ENCODE measurements at places on chromosomes 6 and 20.
A peak's percentile ranks its signal among the peaks of the same experiment; 100 is the strongest.

GRCh38 chr6:48311301-48311700 lies 200.3 kb upstream of the PTCHD4 start:
- DNase-seq, result no peak

GRCh38 chr6:11214901-11215300 lies 17.6 kb downstream of the NEDD9 start:
- DNase-seq, result no peak

GRCh38 chr20:3000852-3001523 lies 42.4 kb upstream of the GNRH2 start:
- DNase-seq, result no peak

- DNase-seq, result peak; percentile 48
Measured at GRCh38 chr6:53679446-53679933, 13.9 kb upstream of the KLHL31 start.

GRCh38 chr20:58450254-58450653 lies 61.2 kb downstream of the VAPB start:
- DNase-seq, result no peak

DNA sequence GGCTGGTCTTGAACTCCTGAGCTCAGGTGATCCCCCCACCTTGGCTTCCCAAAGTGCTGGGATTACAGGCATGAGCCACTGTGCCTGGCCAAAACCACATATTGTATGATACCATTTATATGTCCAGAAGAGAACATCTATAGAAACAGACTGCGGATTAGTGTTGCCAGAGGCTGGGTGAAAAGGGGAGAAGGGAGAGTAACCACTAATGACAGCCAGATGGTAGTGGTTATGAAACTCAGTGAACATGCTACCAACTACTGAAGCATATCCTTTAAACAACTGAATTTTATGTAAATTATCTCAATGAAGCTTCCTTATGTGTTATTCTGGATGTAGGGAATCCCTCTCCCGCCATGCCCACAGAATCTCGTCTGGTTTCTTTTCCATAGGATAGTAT lies 15.7 kb downstream of the SLC23A2 start:
- DNase-seq, result no peak

- no peak for DNase-seq
Measured at GRCh38 chr6:131740161-131740560, 29.3 kb upstream of the CTAGE9 start.

- no peak for DNase-seq
Measured at GRCh38 chr20:17916433-17916891, 52.1 kb downstream of the SNX5 start.

GRCh38 chr6:8557014-8557748 lies 121.8 kb upstream of the SLC35B3 start:
- DNase-seq, result no peak

DNA sequence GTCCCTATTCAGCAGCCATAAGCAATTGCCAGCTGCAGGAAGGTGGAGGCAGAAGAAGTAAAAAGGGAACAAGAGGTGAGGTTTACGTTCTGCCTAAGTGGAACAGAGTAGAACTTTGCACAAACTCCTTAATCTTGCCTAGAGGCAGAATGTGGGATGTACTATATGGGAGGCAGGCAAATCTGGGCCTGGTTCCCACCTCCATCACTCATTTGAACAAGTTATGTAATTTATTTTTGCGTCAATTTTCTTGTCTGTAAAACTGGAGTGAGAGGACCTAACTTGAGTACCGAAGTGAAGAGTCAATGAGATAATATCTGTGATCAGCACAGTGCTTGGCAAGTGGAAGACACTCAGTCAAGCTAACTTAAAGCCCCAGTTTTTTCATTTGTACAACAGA lies 2.0 kb upstream of the TPBG start:
- no peak for DNase-seq

DNA sequence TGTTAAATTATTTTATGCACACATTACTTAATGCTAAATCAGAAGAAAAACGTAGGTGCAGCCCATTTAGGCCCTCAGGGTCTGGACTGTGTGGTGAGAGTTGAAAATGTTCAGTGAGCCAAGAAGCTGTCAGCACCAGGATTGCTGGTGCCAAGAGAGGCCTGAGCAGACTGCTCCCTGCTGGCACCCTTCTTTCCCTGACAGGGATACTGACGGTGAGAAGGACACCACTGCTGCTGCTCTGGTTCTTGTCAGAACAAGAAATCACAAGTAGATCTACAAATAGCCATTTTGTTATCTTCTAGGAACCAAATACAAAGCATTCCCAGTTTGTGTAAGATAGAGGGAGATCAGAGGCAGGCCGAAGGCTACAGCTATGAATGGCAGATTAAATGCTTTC lies 48.7 kb upstream of the CRISP1 start:
- DNase-seq, result no peak

- no peak for DNase-seq
Measured at GRCh38 chr6:157552820-157553485, 172.0 kb downstream of the ZDHHC14 start.

GRCh38 chr6:108914235-108915022 lies 66.2 kb downstream of the ARMC2 start:
- no peak for DNase-seq

DNA sequence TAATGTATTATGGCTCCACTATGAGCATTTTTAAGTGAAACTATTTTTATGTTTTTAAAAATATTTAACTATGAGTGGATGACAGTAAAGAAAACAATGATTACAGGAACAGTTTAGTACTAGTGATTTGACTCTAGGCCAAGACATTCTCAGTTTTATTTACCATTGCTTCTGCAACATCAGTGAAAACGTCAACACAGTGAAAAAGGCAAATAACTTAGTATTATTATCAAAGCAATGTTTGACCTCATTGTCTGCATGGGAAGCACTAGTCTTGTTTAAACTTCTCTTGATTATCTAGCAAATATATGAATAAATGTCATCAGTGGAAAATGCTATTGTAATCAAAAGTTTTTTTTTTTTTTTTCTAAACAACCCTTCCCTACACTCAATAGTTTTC lies 165.0 kb downstream of the HTR1B start:
- no peak for DNase-seq

- DNase-seq, result no peak
Measured at GRCh38 chr6:20769631-20770030, 235.4 kb downstream of the CDKAL1 start.

DNA sequence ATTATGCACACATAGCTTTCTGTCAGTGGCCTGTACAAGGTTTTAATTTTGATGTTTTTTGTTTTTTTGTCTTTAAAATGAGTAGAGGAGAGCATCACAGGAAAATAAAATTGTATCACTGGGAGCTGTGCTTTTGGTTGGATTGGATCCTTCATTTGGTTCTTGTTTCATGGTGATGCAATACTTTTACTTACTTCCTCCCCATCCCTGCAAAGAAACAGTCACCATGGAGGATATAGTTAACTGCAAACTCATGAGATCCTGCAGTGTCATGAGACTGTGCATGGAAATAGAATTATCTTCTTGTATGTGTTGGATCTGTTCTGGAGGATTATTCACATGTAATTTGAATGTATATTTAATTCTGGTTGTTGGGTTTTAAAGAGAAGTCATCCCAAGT lies 122.3 kb downstream of the JARID2 start:
- DNase-seq, result no peak

- DNase-seq, result no peak
Measured at GRCh38 chr20:53902968-53903651, 167.3 kb downstream of the BCAS1 start.

DNA sequence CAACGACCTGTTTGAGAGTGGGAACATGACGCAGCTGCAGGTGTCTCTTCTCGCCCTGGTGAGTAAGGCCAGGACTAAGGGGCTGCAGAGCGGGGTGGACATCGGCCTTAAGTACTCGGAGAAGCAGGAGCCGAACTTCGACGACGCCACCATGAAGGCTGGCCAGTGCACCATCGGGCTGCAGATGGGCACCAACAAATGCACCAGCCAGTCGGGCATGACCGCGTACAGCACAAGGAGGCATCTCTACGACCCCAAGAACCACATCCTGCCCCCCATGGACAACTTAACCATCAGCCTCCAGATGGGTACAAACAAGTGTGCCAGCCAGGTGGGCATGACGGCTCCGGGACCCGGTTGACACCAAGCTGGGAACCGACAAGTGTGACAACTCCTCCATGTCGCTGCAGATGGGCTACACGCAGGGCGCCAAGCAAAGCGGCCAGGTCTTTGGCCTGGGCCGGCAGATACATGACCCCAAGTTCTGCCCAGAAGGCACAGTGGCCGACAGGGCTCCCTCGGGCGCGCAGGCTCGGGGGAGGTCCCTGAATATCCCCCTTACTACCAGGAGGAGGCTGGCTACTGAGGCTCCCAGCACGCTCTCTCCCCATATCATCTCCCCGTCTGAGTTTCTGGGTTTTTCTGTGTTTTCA lies 15.9 kb upstream of the AMD1 start:
- no peak for DNase-seq

Data from HTR-8/SVneo (cell line).